ENCODE measurements at places on chromosomes 6 and 20. TPM values are rescaled to one million over a fixed set of nuclear protein-coding genes. Genes with fewer than 3 reads are reported as not detected.
A peak's percentile ranks its signal among the peaks of the same experiment; 100 is the strongest.

GRCh38 chr6:45922728-45923351 lies 92.8 kb downstream of the CLIC5 start:
- no peak for DNase-seq
- peaks cover 25% of the 10 kb centered on the region for H3K4me1 ChIP-seq
- H3K27ac ChIP-seq = peak overlapping the region; percentile 9
- H3K4me3 ChIP-seq = no peak overlapping the region

- no peaks in the 10 kb centered on the region for H3K36me3 ChIP-seq
- H3K4me1 ChIP-seq = peaks cover 7% of the 10 kb centered on the region
- H3K27ac ChIP-seq = peak overlapping the region; percentile 92
- peaks cover 6% of the 10 kb centered on the region for H3K27me3 ChIP-seq
- no peak for DNase-seq
Observed at GRCh38 chr6:104941729-104942091, 15.2 kb upstream of the LIN28B start.

DNA sequence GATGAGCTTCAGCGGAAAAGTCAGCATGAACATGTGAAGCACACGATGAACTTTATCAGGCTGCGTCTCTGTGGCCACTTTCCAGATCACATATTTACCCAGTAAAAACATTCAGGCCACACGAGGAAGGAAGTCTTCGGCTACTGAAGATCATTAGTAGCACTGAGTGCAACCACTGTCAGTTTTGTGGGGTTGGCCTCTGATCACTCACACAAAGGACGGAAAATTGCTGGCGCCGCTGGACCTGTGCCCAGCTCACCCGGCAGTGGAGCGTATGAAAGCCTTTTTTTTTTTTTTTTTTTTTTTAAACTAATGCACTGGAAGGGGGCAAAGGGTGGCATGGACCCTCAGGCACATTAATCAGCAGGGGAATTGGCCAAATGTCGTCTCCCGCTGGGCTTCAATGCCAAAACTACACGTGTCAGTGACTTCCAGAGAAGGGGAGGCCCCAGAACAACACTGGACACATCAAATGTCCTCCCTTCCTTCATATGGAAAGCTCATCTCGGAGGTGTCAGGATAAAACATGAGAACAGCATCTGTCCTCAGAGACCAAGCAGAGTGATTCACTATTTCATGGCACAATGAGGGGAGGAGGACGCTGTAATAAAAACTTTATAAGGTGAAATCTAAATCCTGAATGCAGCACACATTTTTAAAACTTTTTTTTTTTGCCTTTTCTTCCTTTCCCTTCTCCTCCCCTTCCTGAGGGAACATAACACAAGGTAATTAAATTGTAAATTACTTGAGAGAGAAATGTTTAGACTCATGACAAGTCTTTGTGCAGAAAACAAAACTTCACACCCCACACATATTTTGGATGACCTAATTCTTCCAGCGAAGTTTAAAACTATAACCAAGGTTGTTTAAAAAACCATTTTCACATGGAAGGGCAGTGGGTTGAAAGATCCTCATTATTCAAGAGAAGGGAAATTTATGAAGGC lies 223.4 kb downstream of the FOXC1 start:
- H3K27me3 ChIP-seq = peaks cover 12% of the 10 kb centered on the region
- H3K4me1 ChIP-seq = peaks cover 56% of the 10 kb centered on the region
- no peak overlapping the region for H3K27ac ChIP-seq
- peak overlapping the region; percentile 70 for H3K4me3 ChIP-seq
- DNase-seq = no peak

The CPNE5 gene
- 0.72 TPM for total RNA-seq

The UBD gene
- total RNA-seq = 24.6 TPM

- H3K36me3 ChIP-seq = no peaks in the 10 kb centered on the region
- H3K27ac ChIP-seq = no peak overlapping the region
- DNase-seq = no peak
- no peaks in the 10 kb centered on the region for H3K27me3 ChIP-seq
- no peak overlapping the region for H3K4me3 ChIP-seq
Observed at GRCh38 chr6:139262519-139263300, 29.1 kb downstream of the TXLNB start.

DNA sequence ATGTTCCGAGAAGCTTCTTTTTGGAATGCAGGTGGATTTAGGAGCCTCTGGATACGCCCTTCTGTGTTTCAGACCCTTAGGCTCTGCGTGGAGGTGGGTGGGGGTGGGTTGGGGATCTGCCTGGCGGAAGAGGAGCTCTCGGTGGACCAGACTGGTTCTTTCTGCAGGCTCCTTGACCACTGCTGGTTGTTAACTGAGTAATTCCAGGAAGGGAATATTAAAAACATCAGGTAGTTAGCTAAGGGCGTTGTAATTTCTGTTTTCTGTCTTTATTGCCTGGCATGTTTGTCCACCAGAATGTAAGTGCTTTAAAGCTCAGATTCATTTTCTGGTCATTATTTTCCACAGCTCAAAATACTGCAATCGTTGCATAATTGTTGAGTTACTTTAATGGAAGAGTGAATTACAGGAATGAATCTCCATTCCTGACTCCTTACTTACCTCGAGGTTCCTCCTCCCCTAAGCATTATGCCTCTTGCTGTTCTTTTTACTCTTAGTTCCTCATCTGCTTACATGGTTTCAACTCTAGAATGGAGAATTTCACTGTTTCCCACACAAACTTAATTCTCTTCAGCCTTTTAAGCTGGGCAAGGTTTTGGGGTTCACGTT lies 5.9 kb downstream of the CDYL start:
- H3K4me1 ChIP-seq = peaks cover 36% of the 10 kb centered on the region
- DNase-seq = no peak
- no peaks in the 10 kb centered on the region for H3K27me3 ChIP-seq
- H3K27ac ChIP-seq = peak overlapping the region; percentile 14

DNA sequence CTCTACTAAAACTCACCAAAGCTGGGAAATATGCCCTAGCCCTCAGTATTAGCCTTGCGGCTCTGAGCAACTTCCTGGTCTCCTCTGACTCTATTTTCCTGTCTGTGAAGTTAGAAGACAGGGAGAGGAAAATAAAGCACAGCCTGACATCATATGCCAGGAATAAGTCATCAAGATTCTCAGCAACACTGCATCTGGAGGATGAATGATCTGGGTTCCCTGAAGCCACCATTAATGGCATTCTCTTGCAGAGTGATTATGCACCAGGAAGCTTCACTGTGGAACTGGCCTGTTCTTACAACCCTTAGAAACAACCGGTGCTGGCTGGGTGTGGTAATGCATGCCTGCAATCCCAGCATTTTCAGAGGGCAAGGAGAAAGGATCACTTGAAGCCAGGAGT lies 12.4 kb downstream of the ADGRF5 start:
- no peaks in the 10 kb centered on the region for H3K36me3 ChIP-seq
- H3K4me1 ChIP-seq = peaks cover 7% of the 10 kb centered on the region
- H3K4me3 ChIP-seq = no peak overlapping the region
- no peak overlapping the region for H3K27ac ChIP-seq
- DNase-seq = no peak
- no peaks in the 10 kb centered on the region for H3K27me3 ChIP-seq

The RIN2 gene
- total RNA-seq = 44.8 TPM

DNA sequence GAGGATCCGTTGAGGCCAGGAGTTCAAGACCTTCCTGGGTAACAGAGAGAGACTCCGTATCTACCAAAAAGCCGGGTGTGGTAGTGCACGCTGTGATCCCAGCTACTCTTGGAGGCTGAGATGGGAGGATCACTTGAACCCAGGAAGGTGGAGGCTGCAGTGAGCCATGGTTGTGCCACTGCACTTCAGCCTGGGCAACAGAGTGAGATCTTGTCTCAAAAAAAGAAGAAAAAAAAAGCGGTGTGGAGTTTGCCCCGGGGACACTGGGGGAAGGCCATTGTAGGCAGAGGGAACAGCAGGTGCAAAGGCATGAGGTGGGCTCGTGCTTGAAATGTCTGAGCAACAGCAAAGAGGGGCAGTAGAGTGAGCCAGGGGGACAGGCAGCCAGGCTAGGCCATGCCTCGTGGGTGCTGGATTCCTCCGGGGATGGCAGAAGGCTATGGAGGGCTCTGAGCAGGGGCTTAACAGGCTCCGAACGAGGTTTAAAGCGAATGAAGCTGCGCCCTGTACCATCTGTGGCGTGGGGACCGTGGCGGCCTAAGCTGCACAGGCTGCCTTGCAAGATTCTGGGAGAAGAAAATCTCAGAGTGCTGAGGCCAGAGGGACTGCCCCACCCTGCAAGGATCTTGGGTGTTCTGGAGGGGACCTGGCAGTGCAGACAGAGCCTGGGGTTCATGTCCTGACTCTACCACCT lies 36.9 kb upstream of the NOL4L start:
- peaks cover 25% of the 10 kb centered on the region for H3K4me1 ChIP-seq
- H3K27ac ChIP-seq = no peak overlapping the region
- H3K36me3 ChIP-seq = no peaks in the 10 kb centered on the region
- no peak for DNase-seq
- no peak overlapping the region for H3K4me3 ChIP-seq

The XKR7 gene
- 4.9 TPM for total RNA-seq

DNA sequence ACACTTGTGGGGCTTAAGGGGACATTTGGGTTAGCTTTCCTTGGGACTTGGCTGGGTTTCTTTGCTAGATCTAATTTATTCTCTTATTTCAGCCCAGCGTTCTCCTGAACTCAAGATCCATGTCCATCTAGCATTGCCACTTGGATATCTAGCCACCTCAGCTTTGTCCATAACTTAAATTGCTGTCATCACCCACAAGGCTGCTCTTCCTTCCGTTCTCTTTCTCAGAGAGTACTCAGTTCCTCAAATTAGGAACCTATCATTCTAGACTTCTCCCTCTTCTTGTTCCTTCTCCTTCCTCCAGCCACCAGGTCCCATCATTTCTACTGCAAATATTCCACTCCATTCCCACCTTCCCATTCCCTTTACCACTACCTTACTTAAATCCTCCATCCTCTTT lies 4.3 kb downstream of the SMIM26 start:
- no peaks in the 10 kb centered on the region for H3K27me3 ChIP-seq
- H3K4me1 ChIP-seq = peaks cover 7% of the 10 kb centered on the region
- H3K4me3 ChIP-seq = no peak overlapping the region
- DNase-seq = no peak

The UNC5CL gene
- 5.1 TPM for total RNA-seq

DNA sequence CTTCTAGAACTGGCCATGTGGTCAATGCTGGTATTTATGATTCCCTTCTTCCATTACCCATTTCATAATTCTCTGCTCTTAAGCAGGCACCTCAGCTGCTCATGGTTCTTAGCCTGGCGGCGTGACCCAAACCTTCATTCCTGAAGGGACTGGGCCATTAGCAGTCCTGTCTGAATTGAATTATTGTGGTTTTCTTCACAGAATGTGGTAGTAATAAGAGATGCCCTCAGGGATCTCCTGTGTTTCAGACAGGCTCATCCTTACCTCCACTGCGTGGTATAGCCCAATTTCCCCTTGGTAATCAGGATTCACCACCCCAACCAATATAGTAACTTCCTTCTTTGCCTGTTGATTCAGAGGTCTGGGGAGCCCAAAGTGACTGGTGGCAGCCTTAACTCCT lies 37.6 kb downstream of the PKIB start:
- H3K27me3 ChIP-seq = no peaks in the 10 kb centered on the region
- no peak for DNase-seq
- peaks cover 4% of the 10 kb centered on the region for H3K36me3 ChIP-seq
- no peak overlapping the region for H3K27ac ChIP-seq

DNA sequence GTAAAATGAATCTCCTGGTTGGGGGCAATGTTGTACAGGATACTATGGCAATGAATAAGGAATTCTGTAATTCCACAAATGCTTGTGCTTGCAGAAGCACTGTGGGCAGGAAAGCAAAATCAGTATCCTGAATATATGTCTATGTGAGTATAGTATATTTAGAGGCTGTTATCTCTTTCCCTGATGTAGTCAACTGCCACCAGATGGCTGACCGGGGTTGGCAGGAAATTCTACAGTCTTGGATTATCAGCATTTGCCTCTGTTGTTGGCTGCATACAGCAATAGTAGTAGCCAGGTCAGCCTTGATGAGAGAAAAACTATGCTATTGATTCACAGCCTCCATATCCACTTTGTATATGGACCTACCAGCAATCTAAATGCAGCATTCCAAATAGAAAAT lies 425.1 kb upstream of the JAG1 start:
- H3K36me3 ChIP-seq = no peaks in the 10 kb centered on the region
- no peak overlapping the region for H3K4me3 ChIP-seq
- no peak overlapping the region for H3K27ac ChIP-seq
- DNase-seq = no peak

The OPRM1 gene
- total RNA-seq = not detected

The C6orf58 gene
- total RNA-seq = not detected

DNA sequence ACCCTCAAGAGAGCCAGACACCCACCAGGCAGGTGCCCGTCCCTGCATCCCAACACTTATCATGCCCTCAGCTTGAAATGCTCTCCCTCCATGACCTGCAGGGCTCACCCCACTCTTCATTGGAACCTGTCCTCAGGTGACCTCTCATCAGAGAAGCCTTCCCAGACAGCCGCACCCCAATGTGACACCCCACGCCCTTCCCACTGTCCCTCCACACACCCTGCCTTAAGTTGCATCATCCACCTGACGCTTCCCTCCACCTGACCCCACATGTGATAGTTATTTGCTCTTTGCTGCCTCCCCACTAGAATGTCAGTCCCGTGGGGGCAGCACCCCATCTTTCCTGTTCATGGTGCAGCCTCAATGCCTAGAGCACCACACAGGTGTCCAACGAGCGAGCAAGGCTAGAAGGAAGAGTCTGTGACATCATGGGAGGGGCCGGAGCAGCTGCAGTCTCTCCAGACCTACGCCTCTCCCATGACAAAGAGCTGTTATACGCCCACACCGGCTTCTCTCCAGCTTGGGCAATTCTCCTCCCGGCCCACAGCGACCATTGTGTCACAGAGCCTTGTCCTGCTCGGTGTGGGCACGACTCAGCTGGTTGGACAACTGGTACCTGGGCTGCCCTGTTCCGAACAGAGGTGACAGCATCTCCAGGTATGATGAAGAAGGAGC lies 58.2 kb downstream of the NFATC2 start:
- no peak for DNase-seq
- peaks cover 35% of the 10 kb centered on the region for H3K4me1 ChIP-seq
- no peaks in the 10 kb centered on the region for H3K27me3 ChIP-seq
- H3K4me3 ChIP-seq = no peak overlapping the region

DNA sequence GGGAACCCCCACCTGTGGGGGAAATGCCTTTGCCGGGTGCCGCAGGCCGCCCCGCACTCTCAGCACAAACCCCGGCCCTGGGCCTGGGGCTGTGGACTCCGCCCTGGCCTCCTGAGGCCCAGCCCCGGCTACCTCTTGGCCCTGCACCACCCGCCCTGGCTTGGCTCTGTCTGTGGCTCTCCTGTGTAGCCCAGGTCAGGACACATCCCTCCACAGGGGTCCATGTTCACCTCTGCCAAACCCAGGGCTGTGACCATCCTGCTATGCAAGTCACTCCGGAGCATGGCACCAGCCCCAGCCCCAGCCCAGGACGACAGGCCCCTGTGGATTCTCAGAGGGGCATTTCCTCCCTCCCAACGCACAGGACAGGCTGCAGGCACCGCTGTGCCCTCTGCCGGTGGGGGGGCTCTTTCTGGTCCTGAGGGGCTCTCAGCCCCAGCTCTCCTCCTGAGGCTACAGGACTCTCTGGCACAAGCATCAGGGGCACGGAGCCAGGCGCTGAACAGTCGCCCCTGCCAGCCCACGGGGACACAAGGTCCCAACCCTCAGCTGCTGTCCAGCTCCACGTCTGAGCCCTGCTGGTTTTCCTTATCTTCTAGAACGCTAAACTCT lies 45.7 kb downstream of the TAF4 start:
- H3K27ac ChIP-seq = no peak overlapping the region
- no peak for DNase-seq
- no peak overlapping the region for H3K4me3 ChIP-seq
- no peaks in the 10 kb centered on the region for H3K36me3 ChIP-seq
- no peaks in the 10 kb centered on the region for H3K27me3 ChIP-seq

Data from type B pancreatic cell (in vitro differentiated cells).